ENCODE measurements at places on chromosomes 13 and 19.

GRCh38 chr19:33098055-33098534, 17.1 kb downstream of the GPATCH1 start:
- no peak for DNase-seq

DNA sequence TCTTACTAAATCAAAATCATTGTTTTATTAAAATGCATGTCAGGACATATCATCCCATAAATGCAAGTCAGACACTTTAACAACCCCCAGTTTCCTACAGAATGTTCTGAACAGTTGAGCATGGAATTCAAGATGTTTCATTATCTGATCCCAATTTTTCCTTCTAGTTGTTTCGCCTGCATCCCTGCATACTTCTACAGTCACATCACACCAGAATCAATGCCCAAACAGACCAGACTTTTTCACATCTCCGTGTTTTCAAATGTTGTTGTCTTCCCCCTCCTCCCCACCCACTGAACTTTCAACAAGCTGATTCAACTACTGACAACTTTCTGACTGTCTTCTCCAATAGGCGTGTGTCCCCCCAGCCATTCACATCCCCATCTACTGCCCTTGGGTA, 48.6 kb downstream of the LHFPL6 start:
- DNase-seq, result no peak

DNA sequence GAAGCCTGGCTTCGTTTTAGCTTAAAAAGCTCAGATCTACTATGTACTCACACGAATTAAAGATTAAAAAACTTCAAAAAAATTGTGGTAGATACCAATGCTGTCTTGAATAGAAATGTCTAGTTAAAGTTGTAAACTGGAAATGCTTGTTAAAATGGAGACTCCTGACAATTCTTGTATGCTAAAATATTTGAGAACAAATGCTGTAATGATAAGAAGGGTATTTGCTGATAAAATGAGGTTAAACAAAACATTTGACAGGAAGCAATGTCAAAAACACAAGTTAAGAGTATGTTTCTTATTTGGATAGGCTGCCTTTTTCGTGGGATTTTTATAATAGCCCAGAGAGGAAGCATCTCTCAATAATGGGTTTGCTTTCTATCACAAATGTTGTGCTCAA, 48.0 kb upstream of the POSTN start:
- DNase-seq, result no peak

GRCh38 chr13:104442536-104442935, 1376.3 kb upstream of the SLC10A2 start:
- no peak for DNase-seq

DNA sequence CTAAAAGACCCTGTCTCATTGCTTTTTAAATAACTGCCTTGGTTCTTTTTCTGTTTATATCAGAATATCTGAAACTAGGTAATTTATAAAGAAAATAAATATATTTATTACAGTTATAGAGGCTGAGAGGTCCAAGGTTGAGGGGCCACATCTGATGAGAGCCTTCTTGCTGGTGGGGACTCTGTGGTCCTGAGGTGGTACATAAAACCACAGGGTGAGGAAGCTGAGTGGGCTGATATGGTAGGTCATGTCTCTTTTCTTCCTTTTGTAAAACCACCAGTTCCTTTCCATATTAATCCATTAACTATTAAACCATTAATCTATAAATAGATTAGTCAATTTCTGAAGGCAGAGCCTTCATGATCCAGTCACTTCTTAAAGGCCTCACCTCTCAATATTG, 109.5 kb upstream of the SPRY2 start:
- no peak for DNase-seq

GRCh38 chr13:103873725-103874124, 807.5 kb upstream of the SLC10A2 start:
- DNase-seq, result no peak

GRCh38 chr13:20019043-20019442, 60.5 kb downstream of the ZMYM2 start:
- DNase-seq, result no peak

DNA sequence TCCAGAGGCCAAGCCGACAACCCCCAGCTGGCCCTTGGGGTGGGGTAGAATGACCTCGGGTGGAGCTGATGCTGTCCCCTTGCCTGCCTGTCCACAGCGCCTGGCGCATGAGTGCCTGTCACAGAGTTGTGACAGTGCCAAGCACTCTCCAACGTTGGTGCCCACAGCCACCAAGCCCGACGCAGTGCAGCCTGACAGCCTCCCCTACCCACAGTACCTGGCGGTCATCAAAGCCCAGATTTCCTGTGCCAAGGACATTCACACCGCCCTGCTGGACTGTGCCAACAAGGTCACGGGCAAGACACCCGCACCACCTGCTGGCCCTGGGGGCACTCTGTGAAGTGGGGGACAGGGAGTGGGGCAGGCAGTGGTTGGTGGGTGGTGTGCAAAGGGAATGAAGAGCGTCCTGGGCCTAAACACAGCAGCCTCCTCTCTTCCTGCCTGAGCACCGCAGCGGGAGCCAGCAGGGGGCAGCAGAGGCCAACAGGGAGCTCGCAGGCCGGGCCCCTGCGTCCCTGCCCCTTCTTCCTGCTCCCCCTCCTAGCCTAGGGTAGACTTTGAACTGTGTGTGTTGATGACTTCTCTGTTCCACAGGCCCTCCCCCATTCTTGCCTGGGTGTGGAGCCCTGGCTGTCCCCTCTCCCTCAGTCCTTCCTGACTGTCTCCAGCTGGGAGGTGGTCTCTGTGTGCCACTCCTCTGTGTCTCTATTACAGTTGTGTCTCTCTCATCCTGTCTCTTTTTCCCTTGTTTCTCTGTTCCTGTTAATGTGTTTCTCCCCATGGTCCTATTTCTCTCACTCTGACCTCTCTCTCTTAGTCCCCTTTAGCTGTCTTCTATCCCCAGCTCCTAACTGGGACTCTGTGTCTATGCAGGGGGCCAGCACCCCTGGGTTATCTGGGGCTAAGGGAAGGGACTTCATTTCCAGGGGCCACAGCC, 6.5 kb downstream of the MED29 start:
- DNase-seq, result peak; percentile 95

- DNase-seq, result no peak
Measured at GRCh38 chr13:28394422-28394821, 100.5 kb downstream of the FLT1 start.

- DNase-seq, result no peak
Measured at GRCh38 chr13:67224148-67224846, 5.8 kb downstream of the PCDH9 start.

GRCh38 chr13:105345131-105345530, 1190.3 kb downstream of the EFNB2 start:
- no peak for DNase-seq

- no peak for DNase-seq
Measured at GRCh38 chr13:38979891-38980749, 10.5 kb downstream of the STOML3 start.

- no peak for DNase-seq
Measured at GRCh38 chr13:92461831-92462230, 764.8 kb upstream of the GPC6 start.

DNA sequence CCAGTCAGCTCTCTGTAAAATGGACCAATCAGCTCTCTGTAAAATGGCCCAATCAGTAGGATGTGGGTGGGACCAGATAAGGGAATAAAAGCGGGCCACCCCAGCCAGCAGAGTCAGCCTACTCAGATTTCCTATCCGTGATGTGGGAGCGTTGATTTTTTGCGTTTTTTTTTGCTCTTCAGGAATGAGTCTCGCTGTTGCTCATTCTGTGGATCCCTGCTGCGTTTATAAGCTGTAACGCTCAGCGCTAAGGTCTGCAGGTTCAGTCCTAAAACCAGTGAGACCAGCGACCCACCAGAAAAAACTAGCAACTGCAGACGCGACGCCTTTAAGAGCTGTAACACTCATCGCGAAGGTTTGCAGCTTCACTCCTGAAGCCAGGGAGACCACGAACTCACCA, 435.7 kb downstream of the SLITRK6 start:
- DNase-seq, result no peak

DNA sequence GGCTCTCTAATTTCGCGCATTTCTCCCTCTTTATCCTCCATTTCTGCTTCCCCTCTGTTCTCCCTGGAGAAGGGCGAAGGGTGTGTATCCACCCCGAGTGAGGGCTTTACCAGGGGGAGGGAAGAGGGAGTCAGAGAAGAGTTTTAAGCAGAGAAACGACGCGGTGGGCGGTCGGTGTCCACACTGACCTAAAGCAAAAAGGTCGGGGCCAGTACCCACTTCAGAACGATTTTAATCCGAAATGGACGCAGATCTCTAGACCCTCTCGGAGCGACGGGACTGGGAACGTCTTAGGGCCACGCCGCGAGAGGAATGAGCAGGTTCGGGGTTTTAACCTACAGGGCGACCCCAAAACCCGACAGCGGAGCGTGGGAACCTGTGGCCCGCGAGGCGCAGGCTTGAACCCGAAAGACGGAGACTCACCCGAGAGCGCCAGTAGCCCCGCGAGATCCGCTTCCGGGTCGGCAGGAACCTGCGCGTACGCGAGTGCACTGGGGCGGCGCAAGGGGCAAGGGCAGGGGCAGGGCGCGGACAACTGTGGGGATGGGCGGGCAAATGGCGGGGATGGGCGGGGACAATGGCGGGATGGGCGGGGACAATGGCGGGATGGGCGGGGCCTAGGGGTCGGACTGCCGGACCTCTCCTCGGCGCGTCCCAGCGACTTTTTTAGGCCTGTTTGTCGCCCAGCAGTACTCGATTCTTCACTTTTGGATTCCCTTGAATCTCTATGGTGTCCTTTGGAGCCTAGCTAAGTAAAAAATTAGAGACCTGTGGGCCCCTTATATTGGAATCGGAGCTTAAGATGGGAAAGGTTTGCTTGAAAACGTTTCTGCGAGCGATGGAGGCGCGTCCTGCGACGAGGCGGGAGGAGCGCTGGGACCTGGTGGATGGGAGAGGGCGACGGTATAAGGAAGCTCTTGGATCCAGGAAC, at the start of gene ZNF677:
ZNF677 (minus strand) TSS at position 463 of the 931 bp plus-strand sequence. CDS start 3,323 bp downstream, outside the sequence.
- DNase-seq, result peak; percentile 77

GRCh38 chr13:99909836-99910619, 61.5 kb downstream of the ZIC5 start:
- no peak for DNase-seq

- DNase-seq, result no peak
Measured at GRCh38 chr19:56106397-56106849, 14.7 kb downstream of the ZNF787 start.

GRCh38 chr13:112983428-112984196, 14.6 kb downstream of the MCF2L start:
- DNase-seq, result no peak

DNA sequence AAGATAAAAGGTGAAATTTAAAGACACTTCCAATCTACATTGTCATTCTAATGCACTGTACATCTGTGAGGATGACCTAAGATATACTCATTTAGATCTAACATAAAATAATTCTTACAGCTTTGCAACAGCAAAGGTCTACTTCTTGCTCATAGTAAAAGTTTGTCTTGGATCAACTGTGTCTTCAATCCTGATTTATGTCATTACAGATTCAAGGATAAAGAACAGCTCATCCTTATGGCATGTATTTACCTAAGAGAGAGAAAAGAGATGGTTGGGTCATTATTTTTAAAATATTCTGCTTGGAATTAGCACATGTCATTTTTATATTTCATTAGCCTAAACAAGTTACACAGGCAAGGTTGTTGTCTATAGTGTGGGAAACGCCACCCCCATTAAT, 2193.1 kb downstream of the PCDH9 start:
- DNase-seq, result no peak

- DNase-seq, result no peak
Measured at GRCh38 chr13:98261165-98261702, 84.2 kb upstream of the RNF113B start.

- DNase-seq, result no peak
Measured at GRCh38 chr13:66693656-66694055, 536.5 kb downstream of the PCDH9 start.

- DNase-seq, result no peak
Measured at GRCh38 chr13:35835989-35836388, 295.2 kb downstream of the DCLK1 start.

GRCh38 chr19:31338069-31338776, 11.0 kb downstream of the TSHZ3 start:
- DNase-seq, result no peak

GRCh38 chr19:49860336-49861102, 6.9 kb downstream of the PNKP start:
- no peak for DNase-seq

DNA sequence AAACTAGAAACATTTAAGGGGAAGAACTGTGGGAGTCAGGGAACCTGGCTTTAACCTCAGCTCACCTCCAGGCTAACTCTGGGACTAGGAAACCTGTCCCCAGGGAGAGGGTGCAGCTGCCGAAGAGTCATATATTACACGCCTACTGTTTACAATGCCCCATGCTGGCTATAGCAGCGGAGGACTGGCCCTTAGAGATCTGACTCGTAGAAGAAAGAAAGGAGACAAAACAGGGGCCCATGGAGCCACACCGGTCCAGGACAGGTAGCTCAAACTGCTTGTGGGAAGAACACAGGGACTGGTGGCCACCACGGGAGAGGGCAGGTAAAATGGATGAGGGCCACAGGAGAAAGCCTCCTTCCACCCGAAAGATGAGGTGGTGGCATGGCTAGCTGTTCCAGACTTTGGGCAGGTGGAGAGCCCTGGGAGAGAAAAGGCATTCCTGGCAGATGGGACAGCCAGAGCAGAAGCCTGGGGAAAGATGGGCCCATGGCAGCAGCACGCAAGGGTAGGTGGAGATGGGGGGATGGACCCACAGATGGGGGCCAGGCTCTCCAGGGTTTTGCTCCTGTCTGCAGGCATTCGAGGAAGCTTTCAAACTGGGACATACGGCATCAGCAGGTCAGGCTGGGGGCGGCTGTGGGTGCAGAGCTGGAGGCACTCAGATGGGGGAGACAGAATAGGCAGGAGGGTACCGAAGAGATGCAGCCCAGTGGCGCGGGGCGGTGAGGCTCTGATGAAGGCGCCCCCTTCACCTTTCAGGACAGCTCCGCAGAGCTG, 69.5 kb downstream of the LATS2 start:
- no peak for DNase-seq

GRCh38 chr13:23621316-23621645, 51.1 kb downstream of the TNFRSF19 start:
- no peak for DNase-seq

DNA sequence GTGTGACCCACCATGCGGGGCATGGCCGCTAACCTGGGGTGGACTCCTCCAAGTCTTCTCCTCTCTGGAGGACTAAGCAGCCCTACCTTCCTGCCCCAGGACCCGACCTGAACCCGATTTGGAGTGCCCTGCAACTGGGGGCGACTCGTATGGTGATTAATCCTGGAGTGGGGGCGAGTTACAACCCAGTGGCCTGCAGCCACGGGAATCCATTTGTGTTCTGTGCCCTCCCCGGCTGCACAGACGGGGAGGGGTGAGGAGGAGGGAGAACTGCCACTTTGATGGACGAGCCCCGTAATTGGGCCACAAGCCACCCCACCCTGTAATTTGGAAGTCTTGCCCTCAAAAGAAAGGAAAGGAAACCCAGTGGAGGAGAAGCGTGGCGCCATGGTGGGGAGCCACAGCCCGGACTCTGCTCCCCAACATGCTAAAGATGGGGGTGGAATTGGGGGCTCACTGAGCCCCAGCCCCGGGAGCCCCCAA, 18.0 kb downstream of the PRR36 start:
- no peak for DNase-seq

DNA sequence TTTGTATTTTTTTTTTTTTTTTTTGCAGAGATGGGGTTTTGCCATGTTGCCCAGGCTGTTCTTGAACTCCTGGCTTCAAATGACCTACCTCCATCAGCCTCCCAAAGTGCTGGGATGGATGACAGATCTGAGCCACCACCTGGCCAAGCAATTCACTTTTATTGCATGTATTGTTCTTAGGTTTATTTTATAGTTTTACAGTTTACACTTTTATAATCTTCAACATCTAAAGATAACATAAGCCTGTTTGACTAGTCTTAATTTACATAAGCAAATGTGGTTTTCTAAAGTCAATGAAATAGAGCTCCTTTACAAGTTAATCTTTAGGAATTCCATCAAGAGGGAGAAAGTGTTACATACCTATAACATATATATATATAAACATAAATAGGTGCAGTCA, 9.5 kb upstream of the MPV17L2 start:
- DNase-seq, result no peak
